ENCODE measurements at places on chromosomes 5 and 9.

- H3K4me3 ChIP-seq: no peak overlapping the region
- no peak for DNase-seq
- H3K36me3 ChIP-seq: peaks cover 28% of the 10 kb centered on the region
- H3K27ac ChIP-seq: no peak overlapping the region
- peaks cover 30% of the 10 kb centered on the region for H3K4me1 ChIP-seq
Measured at GRCh38 chr5:344668-345067, 23.2 kb downstream of the AHRR start.

DNA sequence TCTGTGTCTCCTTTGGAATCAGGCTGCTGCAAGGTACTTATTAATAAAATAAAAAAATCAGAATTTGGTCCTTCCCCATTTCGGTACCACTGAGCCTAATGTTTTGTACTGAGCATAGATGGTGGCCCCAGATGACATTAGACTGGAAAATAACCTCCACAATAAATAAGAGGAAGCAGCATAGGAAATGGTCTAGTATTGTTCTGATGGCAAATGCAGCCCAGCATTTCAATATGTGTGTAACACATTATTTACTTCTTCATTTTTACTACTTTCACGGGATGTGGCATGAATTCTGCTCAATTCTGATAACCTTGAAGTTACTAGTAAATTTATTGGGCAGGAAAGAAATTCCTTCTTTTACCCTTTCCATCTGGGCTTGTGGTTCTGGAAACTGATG, 295.6 kb downstream of the ADGRV1 start:
- no peaks in the 10 kb centered on the region for H3K4me1 ChIP-seq
- DNase-seq: no peak
- H3K4me3 ChIP-seq: no peak overlapping the region
- H3K27ac ChIP-seq: no peak overlapping the region

GRCh38 chr9:136153381-136154065, 34.8 kb upstream of the TMEM250 start:
- H3K27me3 ChIP-seq: peaks cover 35% of the 10 kb centered on the region
- no peak for DNase-seq
- no peak overlapping the region for H3K27ac ChIP-seq

DNA sequence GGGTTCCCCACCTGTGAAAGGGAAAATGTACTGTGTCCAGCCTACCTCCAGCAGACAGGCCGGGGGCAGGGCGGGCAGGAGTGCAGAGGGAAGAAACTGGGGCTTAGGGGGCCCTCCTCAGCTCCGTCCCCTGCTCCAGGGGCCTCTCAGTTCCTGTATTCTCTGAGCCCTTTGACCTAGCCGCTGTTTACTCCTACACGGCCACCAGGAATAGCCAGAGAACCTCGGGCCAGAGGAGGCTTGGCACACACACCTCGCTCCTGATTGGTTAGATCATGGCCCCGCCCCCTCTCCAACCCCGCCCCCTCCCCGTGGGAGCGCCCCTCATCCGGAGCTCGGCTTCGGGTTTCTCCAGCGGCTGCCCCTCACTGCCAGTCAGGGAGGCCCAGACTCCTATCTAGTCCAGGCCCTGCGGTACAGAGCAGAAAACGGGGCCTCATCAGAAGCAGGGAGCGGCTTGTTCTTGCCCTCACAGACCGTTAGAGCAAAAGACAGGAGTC, 2.2 kb downstream of the ST6GALNAC6 start:
- peaks cover 12% of the 10 kb centered on the region for H3K4me1 ChIP-seq
- H3K4me3 ChIP-seq: peak overlapping the region; percentile 26
- H3K27me3 ChIP-seq: no peaks in the 10 kb centered on the region

- H3K36me3 ChIP-seq: 0 out of 2 replicates have a peak, but pooled peaks cover 3% of the 10 kb centered on the region
- no peak for DNase-seq
- no peak overlapping the region for H3K4me3 ChIP-seq
- H3K4me1 ChIP-seq: no peaks in the 10 kb centered on the region
Measured at GRCh38 chr9:90065851-90066250, 461.0 kb downstream of the GADD45G start.

DNA sequence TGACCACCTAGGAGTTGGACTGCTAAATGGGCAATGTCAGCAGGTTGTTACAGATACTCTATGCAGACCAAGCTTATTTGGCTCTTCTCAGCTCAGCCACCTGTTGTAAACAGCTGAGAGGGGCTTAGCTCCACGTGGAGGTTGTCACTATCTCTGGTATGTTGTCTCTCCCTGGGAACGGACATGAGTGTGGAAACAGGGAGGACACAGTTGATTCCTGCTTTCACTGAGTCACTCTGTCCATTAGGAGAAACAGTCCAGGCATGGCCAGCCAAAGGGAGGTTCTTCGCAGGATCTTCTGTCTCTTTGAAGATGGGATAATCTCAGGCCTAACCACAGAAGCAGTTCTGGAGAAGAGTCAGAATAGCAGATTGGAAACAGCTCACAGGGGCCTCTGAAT, 121.2 kb downstream of the PALM2AKAP2 start:
- peaks cover 42% of the 10 kb centered on the region for H3K4me1 ChIP-seq
- peaks cover 2% of the 10 kb centered on the region for H3K27me3 ChIP-seq
- H3K4me3 ChIP-seq: no peak overlapping the region
- DNase-seq: peak; percentile 14
- peak overlapping the region; percentile 42 for H3K27ac ChIP-seq

DNA sequence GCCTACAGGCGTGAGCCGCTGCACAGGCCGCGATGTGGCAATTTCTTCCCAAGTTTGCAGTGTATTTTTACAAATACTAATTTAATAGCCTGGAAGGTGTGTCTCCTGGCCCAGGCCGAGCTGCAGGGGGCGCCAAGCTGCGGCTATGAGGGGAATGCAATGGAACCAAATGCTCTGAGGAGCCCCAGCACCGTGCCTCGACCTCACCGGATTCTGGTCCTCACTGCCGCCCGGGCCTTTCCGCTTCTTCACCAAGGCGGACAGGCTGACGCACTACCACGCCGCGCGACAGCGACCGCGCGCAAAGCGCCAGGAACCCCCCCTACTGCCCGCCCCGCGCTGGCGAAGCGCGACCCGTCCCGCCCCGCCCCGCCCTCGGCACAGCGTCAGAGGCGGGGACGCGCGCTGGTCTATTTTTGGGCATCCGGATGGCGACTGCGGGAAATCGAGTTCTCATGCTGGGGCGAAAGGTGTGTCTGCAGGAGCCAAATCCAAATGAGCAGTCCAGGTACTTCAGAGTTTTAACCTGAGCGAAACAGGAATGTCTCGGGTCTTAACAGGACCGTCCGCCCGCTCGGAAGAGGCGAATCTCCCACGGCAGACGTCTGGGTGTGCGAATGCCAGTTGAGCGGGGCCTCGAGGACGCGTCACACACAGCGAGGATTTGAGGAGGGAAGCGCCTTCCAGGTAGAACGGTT, 31.7 kb upstream of the PRXL2C start:
- DNase-seq: no peak
- peaks cover 10% of the 10 kb centered on the region for H3K27me3 ChIP-seq
- no peaks in the 10 kb centered on the region for H3K36me3 ChIP-seq
- no peak overlapping the region for H3K27ac ChIP-seq
- H3K4me3 ChIP-seq: peak overlapping the region; percentile 61

GRCh38 chr9:79682076-79682736, 110.4 kb downstream of the TLE4 start:
- peak overlapping the region; percentile 81 for H3K27ac ChIP-seq
- peaks cover 6% of the 10 kb centered on the region for H3K27me3 ChIP-seq
- H3K4me3 ChIP-seq: no peak overlapping the region
- DNase-seq: no peak
- H3K36me3 ChIP-seq: peaks cover 52% of the 10 kb centered on the region

- H3K4me1 ChIP-seq: peaks cover 33% of the 10 kb centered on the region
- H3K36me3 ChIP-seq: no peaks in the 10 kb centered on the region
- peaks cover 4% of the 10 kb centered on the region for H3K27me3 ChIP-seq
- H3K4me3 ChIP-seq: no peak overlapping the region
- H3K27ac ChIP-seq: peak overlapping the region; percentile 60
- peak; percentile 85 for DNase-seq
Measured at GRCh38 chr5:159850160-159850559, 66.1 kb upstream of the ADRA1B start.

DNA sequence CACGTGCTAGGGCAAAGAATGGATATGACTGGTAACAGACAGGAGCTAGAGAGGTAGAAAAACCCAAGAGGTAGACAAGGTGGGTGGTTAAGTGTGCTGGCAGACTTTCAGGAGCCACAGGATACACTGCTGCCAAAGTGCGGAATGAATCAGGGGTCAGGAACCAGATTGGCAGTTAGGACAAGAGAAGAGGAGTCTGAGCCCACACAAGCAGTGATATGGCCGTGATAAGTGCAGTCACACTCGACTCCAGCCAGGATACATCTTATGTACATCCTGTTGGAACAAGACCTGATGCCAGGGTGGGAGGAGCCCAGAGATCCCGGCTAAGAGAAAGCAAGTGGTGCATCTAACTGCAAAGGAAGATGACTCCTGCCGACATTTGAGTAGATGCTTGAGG, 10.0 kb downstream of the SLIT3 start:
- DNase-seq: no peak
- peaks cover 17% of the 10 kb centered on the region for H3K4me1 ChIP-seq
- H3K4me3 ChIP-seq: no peak overlapping the region
- peaks cover 18% of the 10 kb centered on the region for H3K27me3 ChIP-seq
- no peaks in the 10 kb centered on the region for H3K36me3 ChIP-seq
- no peak overlapping the region for H3K27ac ChIP-seq

- H3K4me3 ChIP-seq: no peak overlapping the region
- no peaks in the 10 kb centered on the region for H3K27me3 ChIP-seq
- no peaks in the 10 kb centered on the region for H3K36me3 ChIP-seq
- DNase-seq: no peak
Measured at GRCh38 chr5:106415541-106415940, 1255.2 kb downstream of the EFNA5 start.

- H3K27me3 ChIP-seq: peaks cover 13% of the 10 kb centered on the region
- H3K4me3 ChIP-seq: no peak overlapping the region
- H3K4me1 ChIP-seq: peaks cover 10% of the 10 kb centered on the region
- no peak overlapping the region for H3K27ac ChIP-seq
- H3K36me3 ChIP-seq: no peaks in the 10 kb centered on the region
- no peak for DNase-seq
Measured at GRCh38 chr9:124839612-124840299, 13.5 kb upstream of the WDR38 start.

DNA sequence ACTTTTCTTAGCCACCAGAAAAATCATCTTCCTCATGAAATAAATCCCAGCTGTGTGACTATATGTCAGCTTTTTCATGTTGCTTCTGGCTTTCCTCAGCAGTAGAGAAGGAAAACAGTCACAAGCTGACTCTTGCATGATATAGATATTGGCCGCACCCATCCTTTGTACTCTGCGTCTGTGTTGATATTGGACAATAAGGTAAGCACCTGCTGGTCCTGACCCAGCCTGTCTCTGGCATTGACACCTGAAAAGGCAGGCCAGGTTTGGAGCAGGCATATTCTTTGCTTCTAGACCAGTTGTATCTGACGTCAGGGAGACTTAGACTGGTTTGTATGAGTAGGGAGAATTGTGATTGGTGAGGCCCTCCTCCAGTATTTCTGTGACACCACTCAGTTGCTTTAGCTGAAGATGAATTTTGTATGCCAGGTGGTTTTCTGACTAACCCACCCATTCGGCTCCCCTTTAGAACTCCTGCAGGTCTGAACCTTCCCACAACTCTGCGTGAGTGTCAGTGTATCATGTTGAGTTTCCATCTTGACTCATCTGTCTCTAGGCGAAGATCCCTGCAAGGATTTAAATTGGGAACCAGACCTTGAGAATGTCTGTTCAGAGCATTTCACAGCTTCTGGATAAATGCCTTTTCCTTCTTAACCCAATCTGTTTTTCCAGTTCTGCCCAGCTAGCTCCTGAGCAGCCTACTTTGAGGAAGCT, 151.2 kb upstream of the RUSC2 start:
- H3K36me3 ChIP-seq: peaks cover 11% of the 10 kb centered on the region
- peaks cover 61% of the 10 kb centered on the region for H3K4me1 ChIP-seq
- no peak overlapping the region for H3K4me3 ChIP-seq
- H3K27me3 ChIP-seq: no peaks in the 10 kb centered on the region
- H3K27ac ChIP-seq: no peak overlapping the region

- DNase-seq: no peak
- no peaks in the 10 kb centered on the region for H3K27me3 ChIP-seq
- no peaks in the 10 kb centered on the region for H3K36me3 ChIP-seq
- H3K4me3 ChIP-seq: no peak overlapping the region
Measured at GRCh38 chr5:67774786-67775185, 440.8 kb upstream of the PIK3R1 start.

GRCh38 chr9:100466171-100466828, 6.6 kb upstream of the TMEFF1 start:
- no peak overlapping the region for H3K4me3 ChIP-seq
- peaks cover 14% of the 10 kb centered on the region for H3K4me1 ChIP-seq
- no peaks in the 10 kb centered on the region for H3K27me3 ChIP-seq

GRCh38 chr9:109919736-109920408, 139.9 kb downstream of the PALM2AKAP2 start:
- no peaks in the 10 kb centered on the region for H3K27me3 ChIP-seq
- peaks cover 5% of the 10 kb centered on the region for H3K36me3 ChIP-seq
- peaks cover 12% of the 10 kb centered on the region for H3K4me1 ChIP-seq
- no peak for DNase-seq

DNA sequence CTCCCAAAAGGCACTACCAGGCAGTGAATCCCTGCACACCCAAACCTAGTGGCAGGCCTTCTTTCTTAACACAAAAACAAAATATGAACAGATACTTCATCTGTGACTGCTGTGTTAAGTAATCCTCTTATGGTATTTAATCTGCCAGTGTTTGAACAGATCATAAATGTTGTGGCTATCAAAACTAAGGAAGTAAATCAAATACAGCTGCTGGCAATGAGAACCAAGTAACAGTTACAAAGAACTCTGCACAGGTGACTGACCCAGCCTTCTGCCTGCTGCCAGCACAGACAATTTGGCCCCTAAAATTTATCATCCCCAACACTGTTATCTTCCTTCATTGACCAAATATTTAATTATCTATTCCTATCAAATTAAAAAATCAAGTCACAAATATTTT, 78.0 kb downstream of the GNAQ start:
- H3K4me3 ChIP-seq: no peak overlapping the region
- no peaks in the 10 kb centered on the region for H3K27me3 ChIP-seq
- no peak for DNase-seq
- peaks cover 54% of the 10 kb centered on the region for H3K4me1 ChIP-seq
- H3K27ac ChIP-seq: peak overlapping the region; percentile 74

- no peak overlapping the region for H3K4me3 ChIP-seq
- H3K4me1 ChIP-seq: peaks cover 8% of the 10 kb centered on the region
- peak; percentile 9 for DNase-seq
- no peak overlapping the region for H3K27ac ChIP-seq
Measured at GRCh38 chr9:76912636-76913275, 6.8 kb upstream of the PRUNE2 start.

DNA sequence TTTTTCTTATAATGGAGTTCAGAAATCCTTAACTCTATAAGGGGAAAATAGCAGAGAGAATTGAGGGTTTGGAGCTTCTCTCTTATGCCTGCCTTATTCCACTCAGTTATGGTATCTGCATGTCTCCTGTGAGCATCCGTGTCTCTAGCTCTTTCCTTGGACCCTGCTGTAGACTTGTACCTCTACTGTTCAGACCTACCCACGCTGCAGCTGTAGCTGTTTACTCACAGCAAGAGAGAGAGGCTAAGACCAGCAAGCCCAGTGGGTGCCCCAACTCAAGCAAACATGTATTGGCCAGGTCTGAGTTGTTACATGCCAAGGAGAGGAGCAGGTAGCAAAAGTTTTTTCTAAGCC, 7.1 kb upstream of the PCSK1 start:
- H3K27ac ChIP-seq: no peak overlapping the region
- H3K36me3 ChIP-seq: no peaks in the 10 kb centered on the region
